Caki2 (cell line): ENCODE measurements at places on chromosomes 6 and 20. TPM values are rescaled to one million over a fixed set of nuclear protein-coding genes. Genes with fewer than 3 reads are reported as not detected.
A peak's percentile ranks its signal among the peaks of the same experiment; 100 is the strongest.

CRISP2 gene
- total RNA-seq = not detected in 2 replicates

EEF1A1 gene
- total RNA-seq = 12,857 and 13,074 TPM in 2 replicates

DNA sequence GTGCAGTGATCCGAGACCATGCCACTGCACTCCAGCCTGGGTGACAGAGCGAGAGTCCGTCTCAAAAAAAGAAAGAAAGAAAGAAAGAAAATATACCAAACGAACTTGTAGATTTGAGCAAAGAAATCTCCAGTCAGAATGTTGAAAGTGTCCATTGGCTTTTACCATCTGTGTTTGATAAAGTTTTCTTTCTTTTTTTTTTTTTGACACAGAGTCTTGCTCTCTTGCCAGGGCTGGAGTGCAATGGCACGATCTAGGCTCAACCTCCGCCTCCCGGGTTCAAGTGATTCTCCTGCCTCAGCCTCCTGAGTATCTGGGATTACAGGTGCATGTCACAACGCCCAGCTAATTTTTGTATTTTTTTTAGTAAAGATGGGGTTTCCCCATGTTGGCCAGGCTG, 21.3 kb downstream of the BAK1 start:
- DNase-seq = no peak

NPEPL1 gene
- total RNA-seq = 56.9 and 71.6 TPM in 2 replicates

DNA sequence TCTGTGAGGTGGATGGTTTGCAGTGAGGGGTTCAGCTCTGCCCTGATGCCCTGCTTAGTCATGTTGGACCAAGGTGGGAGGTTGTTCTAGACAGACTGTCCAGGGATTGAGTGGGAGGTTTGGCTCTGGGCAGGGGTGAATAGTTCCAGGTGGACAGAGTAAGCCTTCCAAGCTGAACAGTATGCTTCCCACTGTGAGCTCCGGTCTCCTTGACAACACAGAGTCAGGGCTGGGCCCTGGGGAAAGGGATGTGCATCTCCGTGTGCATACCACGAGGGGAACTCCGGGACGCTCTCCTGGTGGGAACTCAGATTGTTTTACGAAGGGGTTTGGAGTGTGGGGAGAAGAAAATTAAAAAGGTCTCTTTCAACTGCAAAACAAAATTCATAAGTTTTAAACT, 174.7 kb downstream of the DHX35 start:
- DNase-seq = no peak

IL17F gene
- total RNA-seq = not detected in 2 replicates

ADGB gene
- not detected in 2 replicates for total RNA-seq

SPATA25 gene
- total RNA-seq = 0.43 TPM in 1 of 2 replicates, not detected in the other

TTBK1 gene
- total RNA-seq = not detected in 2 replicates

- no peak for DNase-seq
These were observed 216.2 kb downstream of the RNF144B start for GRCh38 chr6:18603361-18603760.

- peak; percentile 6 for DNase-seq
These were observed 14.9 kb downstream of the DYNLT1 start for GRCh38 chr6:158629367-158630221.

PHACTR3 gene
- total RNA-seq = not detected in 2 replicates

GPR6 gene
- total RNA-seq = not detected in 2 replicates

GRCh38 chr20:16290358-16290757, 282.9 kb downstream of the KIF16B start:
- DNase-seq = no peak

DNA sequence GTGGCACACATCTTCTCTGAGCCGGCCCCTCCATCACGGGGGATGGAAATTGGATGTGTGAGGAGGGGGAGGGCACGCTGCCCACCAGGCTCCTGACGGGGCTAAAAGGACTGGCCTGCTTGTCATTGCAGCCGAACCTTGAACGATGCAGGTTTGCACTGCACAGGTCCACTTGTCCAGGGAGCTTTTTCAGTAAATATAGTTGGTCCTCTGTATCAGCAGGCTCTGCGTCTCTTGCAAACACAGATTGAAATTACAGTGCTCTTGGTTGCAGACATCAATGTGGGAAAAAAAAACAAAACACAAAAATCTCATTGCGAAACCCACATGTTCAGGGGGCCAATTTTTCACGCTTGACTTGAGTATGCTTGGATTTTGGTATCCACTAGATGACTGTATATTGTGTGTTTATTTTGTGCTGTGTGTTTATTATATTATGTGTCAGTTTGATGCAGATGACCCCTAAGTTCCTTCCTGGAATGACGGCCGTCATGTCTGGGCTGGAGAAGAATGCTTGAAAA, 29.2 kb downstream of the ERMARD start:
- peak; percentile 83 for DNase-seq

DNA sequence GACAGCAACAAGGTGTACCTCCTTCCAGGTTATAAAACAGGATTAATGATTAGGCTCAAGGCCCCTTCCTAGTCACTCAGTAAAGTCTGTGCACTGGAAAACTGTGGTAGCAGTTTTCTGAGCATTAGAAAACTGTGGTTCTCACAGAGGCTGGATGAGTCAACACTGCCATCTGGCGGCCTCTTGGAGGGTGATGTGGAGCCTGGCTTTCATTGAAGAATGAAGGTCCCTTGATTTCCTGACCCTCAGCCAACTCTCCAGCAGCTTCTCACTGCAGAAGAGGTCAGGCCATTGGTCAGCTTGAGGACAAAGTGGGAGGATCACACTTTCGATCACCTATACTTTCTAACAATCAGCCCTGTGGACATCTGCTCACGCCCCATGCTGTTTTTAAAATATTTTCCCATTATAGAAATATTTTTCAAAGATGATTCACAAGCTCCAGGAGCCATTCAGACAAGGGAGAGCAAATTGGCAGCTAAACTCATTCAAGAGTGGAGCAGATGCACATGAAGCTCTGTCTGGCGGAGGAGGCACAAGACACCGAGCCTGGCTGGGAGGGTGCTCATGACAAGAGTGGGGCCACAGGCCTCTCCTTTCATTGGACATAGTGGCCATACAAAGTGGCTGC, 23.2 kb downstream of the PSMB1 start:
- DNase-seq = peak; percentile 42

DNA sequence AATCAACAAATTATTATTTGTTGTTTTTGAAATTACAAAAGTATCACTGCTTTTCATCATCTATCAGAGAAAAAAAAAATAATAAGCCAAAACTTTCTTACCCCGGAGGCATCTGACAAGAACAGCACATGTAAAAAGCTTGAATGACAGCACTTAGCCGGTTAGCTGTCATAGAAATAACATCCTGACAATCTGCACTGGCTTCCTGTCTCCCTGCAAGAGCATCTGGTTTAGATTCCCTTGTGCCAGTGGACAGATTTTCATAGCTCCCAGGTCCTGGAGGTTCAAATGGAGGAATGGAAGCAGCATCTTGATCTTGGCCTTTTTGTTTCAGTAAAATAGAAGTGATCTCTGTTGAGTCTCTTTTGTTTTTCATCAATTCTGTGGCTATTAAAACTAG, 74.8 kb downstream of the HACE1 start:
- DNase-seq = no peak

DNA sequence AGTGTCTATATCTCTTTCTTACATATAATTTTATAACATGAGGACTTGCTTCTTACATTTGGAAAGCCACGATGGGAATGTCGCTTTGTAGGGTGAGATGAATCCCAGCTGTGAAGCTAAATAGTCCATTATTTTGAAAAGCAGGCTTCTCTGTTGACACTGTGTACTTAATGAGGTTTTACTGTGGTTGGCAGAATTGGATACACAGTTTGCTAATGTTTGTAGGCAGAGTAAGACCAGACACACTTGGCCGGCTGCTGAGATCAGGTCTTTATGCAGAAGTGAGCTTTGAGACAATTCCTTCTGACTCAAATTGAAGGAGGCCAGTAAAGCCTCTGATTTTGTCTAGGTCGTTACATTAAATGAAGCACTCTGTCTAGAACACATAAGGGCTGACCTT, 93.0 kb downstream of the NDUFAF5 start:
- no peak for DNase-seq

QRSL1 gene
- total RNA-seq = 16.0 and 17.0 TPM in 2 replicates

GRCh38 chr20:31823360-31824124, 4.4 kb downstream of the MYLK2 start:
- DNase-seq = no peak

- no peak for DNase-seq
These were observed 73.6 kb upstream of the NHSL1 start for GRCh38 chr6:138572885-138573284.

GRCh38 chr20:35773154-35773751, 1.4 kb downstream of the PHF20 start:
- DNase-seq = no peak

DNA sequence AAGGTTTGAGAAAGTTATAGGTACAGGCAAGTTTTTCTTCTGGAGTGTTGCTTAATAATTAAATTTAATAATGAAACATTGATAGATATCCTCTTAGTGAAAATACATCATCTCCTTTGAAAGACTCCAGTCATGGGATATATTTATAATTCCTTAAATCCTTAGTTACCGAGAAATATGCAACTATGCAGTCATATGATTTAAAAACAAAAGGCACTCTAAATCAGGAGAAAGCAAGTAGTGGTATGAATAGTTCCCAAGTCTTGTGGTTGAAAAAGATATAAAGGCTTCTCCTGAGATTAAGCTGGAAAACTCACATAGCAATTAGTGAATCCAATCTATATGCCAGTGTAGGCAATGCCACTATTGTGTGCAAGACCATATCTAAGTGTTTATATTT, 475.4 kb downstream of the EYS start:
- no peak for DNase-seq

TSBP1 gene
- total RNA-seq = not detected in 2 replicates
